Activated CD8-positive, alpha-beta memory T cell treated with anti-CD3 and anti-CD28 coated beads for 24 hours (primary cell): ENCODE measurements at places on chromosomes 6 and 20.

- DNase-seq, result no peak
Measured at GRCh38 chr6:5516036-5516435, 254.7 kb downstream of the FARS2 start.

GRCh38 chr20:56629464-56630085, 469 bp downstream of the TFAP2C start:
- peak; percentile 56 for DNase-seq

- DNase-seq, result peak; percentile 40
Measured at GRCh38 chr6:169933839-169934698, 182.6 kb downstream of the ERMARD start.

GRCh38 chr6:130148181-130148580, 74.6 kb downstream of the SAMD3 start:
- DNase-seq, result no peak

DNA sequence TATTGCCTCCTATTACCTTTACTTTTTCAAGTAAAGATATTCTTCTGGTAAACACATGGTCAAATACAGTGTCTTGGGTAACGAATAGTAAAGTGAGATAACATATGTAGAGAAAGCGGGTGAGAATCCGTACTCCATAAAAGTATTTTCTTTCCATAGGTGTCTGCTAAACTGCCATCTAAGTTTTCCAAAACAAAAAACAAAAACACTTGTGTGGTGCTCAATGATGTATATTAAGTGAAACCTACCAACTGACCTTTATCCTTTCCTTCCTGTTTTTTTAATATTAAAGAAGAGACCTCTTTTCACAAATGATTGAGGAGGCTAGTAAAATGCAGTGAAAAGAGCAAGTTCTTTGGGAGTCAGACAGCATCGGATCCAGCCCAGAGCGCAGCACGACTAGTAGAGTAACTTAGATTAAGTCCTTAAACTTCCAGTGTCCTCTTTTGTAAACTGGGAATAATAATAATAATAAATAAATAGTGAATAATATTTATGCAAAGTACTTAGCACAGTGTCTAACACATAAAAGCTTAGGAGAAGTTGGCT, 437 bp upstream of the CDKAL1 start:
- DNase-seq, result no peak
